ENCODE measurements at places on chromosomes 3 and 15.

- no peak overlapping the region for H3K4me3 ChIP-seq
- DNase-seq: no peak
- peaks cover 4% of the 10 kb centered on the region for H3K27me3 ChIP-seq
- H3K36me3 ChIP-seq: no peaks in the 10 kb centered on the region
- H3K4me1 ChIP-seq: no peaks in the 10 kb centered on the region
Measured at GRCh38 chr15:93261845-93262244, 172.8 kb upstream of the RGMA start.

GRCh38 chr3:40333416-40333815 lies 23.9 kb downstream of the EIF1B start:
- H3K36me3 ChIP-seq: no peaks in the 10 kb centered on the region
- no peak overlapping the region for H3K27ac ChIP-seq
- H3K27me3 ChIP-seq: no peaks in the 10 kb centered on the region
- H3K4me1 ChIP-seq: peaks cover 21% of the 10 kb centered on the region
- DNase-seq: no peak

DNA sequence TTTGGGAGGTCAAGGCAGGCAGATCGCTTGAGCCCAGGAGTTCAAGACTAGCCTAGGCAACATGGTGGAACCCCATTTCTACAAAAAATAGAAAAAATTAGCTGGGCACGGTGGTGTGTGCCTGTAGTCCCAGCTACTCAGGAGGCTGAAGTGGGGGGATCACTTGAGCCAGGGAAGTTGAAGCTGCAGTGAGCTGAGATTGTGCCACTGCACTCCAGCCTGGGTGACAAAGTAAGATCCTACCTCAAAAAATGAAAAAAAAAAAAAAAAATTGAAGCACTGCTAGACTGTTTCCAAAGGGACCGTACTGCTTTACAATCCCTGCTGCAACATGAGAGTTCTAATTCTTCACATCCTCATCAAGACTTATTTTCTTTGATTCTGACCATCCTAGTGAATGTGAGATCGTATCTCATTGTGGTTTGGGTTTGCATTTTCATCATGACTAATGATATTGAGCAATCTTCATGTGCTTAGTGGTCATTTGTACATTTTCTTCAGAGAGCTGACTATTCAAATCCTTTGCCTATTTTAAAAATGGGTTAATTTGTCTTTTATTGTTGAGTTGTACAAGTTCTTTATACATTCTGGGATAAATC lies 10.8 kb downstream of the CMTM8 start:
- no peaks in the 10 kb centered on the region for H3K27me3 ChIP-seq
- no peak overlapping the region for H3K27ac ChIP-seq
- peaks cover 25% of the 10 kb centered on the region for H3K4me1 ChIP-seq
- H3K36me3 ChIP-seq: peaks cover 4% of the 10 kb centered on the region
- H3K4me3 ChIP-seq: no peak overlapping the region

DNA sequence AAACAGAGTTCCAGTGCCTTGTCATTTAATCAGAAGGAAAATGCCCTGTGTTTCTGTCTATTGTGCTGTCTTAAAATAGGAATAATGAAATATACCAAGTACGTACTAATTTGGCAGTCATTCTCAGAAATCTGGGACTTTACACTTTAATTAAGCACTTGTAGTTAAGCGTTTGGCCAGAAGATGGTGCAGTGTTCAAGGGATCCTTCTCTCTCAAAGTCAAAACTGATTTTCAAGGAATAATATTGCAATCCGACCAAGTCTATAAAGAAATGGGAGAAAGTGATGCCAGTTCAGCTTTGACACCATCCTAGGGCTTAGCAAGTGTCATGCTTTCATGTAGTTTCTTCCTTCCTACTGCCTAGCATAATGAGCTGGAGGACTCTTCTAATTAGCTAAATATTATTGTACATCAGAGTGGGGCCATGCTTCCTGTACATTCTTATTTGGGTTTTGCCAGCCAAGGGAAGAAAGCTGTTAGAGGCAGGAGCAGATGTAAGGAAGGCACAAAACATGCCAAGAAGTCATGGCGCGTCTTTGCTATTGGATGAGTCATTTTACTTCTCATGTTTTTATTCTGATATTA lies 64.8 kb downstream of the SAMMSON start:
- no peak overlapping the region for H3K4me3 ChIP-seq
- peaks cover 10% of the 10 kb centered on the region for H3K27me3 ChIP-seq
- no peak overlapping the region for H3K27ac ChIP-seq

DNA sequence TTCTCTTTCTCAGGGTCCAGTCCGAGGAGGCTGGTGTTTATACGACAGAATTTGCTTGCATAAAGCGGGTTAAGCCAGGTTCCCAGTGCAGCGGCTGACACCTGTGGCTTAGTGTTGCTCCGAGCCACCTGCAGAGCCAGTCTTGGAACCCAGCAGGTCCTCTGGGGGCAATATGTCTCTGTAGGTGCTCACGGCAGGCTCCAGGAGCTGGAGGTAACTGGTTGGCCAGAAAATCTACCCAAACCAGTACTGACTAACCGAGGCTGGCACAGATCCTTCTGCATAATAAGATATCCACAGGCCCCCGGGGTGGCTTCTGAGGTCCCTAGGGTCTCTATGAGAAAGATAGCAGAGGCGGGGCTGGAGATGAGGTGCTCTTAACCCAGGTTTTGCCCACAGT lies 3.2 kb downstream of the MGLL start:
- no peak for DNase-seq
- no peaks in the 10 kb centered on the region for H3K36me3 ChIP-seq
- peaks cover 15% of the 10 kb centered on the region for H3K4me1 ChIP-seq
- H3K27me3 ChIP-seq: peaks cover 34% of the 10 kb centered on the region

GRCh38 chr3:149472030-149472797 lies 2.3 kb upstream of the TM4SF4 start:
- H3K4me3 ChIP-seq: no peak overlapping the region
- no peaks in the 10 kb centered on the region for H3K4me1 ChIP-seq
- H3K27ac ChIP-seq: no peak overlapping the region
- no peak for DNase-seq
- H3K36me3 ChIP-seq: no peaks in the 10 kb centered on the region

GRCh38 chr3:195065142-195065863 lies 205.7 kb downstream of the XXYLT1 start:
- no peak overlapping the region for H3K4me3 ChIP-seq
- H3K27me3 ChIP-seq: peaks cover 2% of the 10 kb centered on the region
- H3K36me3 ChIP-seq: peaks cover 6% of the 10 kb centered on the region
- no peak for DNase-seq
- H3K27ac ChIP-seq: no peak overlapping the region

DNA sequence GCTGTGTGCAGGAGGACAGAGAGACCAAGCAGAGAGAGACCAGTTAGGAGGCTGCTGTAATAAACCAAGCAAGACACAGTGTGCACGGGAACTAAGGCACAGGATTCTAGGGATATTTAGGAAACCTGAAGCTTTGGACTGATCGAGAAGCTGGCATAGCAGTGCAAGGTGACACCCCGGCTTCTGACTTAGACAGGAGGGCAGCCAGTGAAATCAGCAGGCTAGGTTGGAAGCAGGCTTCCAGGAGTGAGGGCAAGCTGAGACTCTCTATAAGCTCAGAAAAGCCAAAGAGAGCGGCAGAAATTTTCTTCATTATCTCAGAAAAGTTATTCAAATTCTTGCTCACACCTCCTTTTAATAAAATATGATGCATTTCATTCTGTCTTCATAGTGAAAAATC lies 104.6 kb downstream of the LIPC start:
- no peak overlapping the region for H3K27ac ChIP-seq
- no peaks in the 10 kb centered on the region for H3K4me1 ChIP-seq
- H3K4me3 ChIP-seq: no peak overlapping the region

DNA sequence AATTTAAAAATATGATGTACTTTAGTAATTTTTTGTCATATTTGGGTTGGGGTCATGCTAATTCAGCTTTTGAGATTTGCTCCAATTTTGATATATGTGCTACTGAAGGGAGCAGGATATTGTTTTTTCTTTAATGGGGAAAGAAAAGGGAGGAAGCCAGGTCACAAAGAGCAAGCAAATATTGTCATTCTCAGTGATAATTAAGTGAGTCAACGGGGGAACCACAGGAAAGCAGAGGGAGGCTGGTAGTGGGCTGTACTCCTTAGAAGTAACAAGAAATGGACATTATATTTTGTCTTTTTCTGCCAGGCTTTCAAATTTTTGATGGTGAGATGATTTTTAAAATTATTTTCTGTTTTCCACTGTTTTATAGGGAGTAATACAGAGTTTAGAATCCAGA lies 45.6 kb upstream of the NMD3 start:
- DNase-seq: no peak
- no peaks in the 10 kb centered on the region for H3K4me1 ChIP-seq
- no peak overlapping the region for H3K4me3 ChIP-seq

GRCh38 chr15:93209690-93210445 lies 120.9 kb upstream of the RGMA start:
- no peaks in the 10 kb centered on the region for H3K4me1 ChIP-seq
- no peak overlapping the region for H3K27ac ChIP-seq
- H3K36me3 ChIP-seq: no peaks in the 10 kb centered on the region
- no peak for DNase-seq
- peaks cover 2% of the 10 kb centered on the region for H3K27me3 ChIP-seq

DNA sequence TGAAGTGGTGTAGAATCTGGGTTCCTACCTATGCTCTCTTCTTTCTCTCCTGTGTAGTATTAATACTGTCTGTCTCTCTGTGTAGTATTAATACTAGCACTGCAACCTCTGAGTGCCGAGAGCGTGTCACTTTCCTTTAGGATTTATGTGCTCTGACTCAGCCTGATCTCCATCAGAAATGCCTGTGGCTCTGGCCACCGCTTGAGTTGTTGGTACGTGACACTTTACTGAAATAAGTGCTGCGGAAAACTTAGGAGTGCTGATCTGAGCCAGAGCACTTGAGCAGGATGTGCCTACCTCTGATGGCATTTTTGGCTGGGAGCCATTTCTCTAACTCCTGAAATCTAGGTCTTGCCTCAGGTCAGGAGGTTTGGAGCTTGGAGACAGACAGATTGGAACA lies 807.4 kb downstream of the SQOR start:
- no peak for DNase-seq
- no peak overlapping the region for H3K27ac ChIP-seq
- no peaks in the 10 kb centered on the region for H3K36me3 ChIP-seq
- H3K4me3 ChIP-seq: no peak overlapping the region
- no peaks in the 10 kb centered on the region for H3K27me3 ChIP-seq

DNA sequence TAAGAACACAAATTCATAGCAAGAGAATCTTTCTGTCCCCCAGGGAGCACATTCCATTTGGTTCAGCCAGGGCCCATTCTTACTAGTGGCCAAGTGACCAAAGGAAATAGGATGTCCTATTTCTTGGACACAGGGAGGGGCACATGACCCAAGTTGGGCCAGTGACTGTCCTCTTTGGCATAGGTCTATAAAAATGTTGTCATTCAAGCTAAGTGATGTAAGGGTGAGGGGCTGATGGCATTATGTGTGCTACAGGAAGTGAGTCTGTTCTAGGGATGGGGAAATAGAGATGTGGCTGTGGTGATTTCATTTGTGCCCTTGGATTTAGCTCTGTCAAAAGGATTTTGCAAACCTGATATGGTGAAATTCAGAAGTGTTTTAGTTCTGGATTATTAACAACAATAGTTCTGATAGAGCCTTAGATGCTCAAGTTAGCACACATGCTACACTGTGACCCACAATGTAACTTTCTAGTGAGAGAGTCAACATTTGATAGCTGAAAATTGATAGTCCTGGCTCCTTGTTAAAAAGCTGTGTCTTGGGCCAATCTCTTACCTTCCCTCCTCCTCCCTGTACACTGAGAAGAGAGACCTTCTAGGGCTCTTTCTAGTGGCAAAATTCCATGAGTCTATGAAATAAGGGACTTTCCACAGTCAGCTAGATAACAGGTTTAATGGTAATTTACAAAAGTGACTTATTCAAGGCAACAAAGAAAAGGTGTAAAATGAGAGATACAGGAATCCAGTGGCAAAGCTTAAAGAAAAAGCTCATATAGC lies 117.2 kb downstream of the THRB start:
- H3K36me3 ChIP-seq: no peaks in the 10 kb centered on the region
- H3K27me3 ChIP-seq: peaks cover 5% of the 10 kb centered on the region
- DNase-seq: no peak
- H3K27ac ChIP-seq: no peak overlapping the region

Data from activated naive CD8-positive, alpha-beta T cell treated with anti-CD3 and anti-CD28 coated beads, Interleukin-2, amount 50 U/mL, for 24 hours (primary cell).